Thyroid gland (tissue), 4 donors: ENCODE measurements at places on chromosomes 5 and 9. TPM values are rescaled to one million over a fixed set of nuclear protein-coding genes. Genes with fewer than 3 reads are reported as not detected.

DNA sequence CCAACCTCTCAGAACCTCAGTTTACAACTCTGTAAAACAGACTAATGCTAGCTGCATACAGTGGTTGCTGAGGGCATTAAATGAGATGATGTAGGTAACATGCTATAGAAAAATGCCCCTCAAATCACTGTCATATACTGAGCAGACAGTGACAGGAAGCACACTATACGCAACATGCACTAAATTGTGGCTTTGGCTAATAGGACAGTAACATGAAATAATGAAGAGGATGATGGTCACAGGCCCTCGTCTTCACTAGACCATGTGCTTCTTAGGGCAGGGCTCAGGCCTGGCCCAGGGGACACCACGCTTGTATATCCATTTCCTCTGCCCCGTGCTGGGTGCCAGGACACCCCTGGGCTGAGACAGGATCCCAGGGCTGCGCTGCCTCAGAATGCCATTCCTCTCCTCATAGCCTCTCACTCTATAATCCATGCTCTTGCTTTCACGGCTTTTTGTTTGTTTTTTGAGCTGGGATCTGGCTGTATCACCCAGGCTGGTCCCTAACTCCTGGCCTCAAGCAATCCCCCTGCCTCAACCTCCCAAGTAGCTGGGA, 18.9 kb downstream of the CSF1R start:
- no peak overlapping the region for H3K27ac ChIP-seq
- no peaks in the 10 kb centered on the region for H3K27me3 ChIP-seq
- DNase-seq: no peak
- no peaks in the 10 kb centered on the region for H3K4me1 ChIP-seq
- no peak overlapping the region for H3K4me3 ChIP-seq

GRCh38 chr5:103514371-103514770, 48.2 kb downstream of the NUDT12 start:
- H3K36me3 ChIP-seq: no peaks in the 10 kb centered on the region
- no peaks in the 10 kb centered on the region for H3K27me3 ChIP-seq
- no peak overlapping the region for H3K4me3 ChIP-seq
- H3K27ac ChIP-seq: no peak overlapping the region
- DNase-seq: no peak
- no peaks in the 10 kb centered on the region for H3K4me1 ChIP-seq

DNA sequence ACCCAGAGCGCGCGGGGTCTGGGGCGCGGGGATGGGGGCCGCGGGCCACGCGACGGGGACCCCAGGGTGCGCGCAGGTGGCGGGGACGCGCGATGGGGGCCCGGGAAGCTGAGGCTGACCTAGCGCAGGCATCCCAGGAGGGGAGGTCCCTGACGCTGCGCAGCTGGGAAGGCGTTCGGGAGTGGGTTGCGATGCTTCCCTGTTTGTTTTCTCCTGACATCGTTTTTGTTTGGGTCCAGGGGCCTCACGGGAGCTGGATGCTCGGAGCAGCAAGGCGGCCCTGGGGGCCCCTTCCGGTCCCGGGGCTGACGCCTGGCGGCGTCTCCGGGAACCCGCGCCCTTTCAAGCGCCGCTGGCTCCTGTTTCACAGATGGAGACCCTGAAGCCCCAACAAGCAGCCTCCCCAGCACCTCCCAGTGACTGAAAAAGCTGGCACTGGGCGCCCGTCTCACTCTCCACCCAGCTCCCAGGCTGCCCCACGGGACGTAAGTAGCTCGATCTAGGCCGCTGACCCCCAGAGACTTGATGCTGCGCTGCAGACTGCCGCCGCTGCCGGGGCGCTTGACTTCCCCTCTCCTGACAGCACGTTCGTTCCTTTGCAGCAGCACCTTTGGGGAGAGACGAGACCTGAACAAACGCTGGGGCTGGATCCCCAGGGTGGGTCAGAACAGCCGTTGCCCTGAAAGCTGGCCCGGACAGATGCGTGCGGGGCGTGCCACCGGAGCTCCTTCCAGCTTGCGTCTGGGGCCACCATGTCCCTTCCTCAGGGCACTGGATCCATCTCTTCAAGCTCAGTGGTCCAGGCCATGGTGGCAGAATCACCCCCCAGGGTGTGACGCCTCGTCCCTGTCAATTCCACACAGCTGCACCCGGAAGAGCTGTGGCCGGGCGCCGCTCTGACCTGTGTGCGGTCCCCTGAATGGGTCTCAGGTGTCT, 593 bp downstream of the BRD3OS start:
- peak overlapping the region; percentile 87 for H3K4me3 ChIP-seq
- H3K4me1 ChIP-seq: peaks cover 10% of the 10 kb centered on the region
- no peaks in the 10 kb centered on the region for H3K36me3 ChIP-seq
- H3K27ac ChIP-seq: peak overlapping the region; percentile 56
- no peaks in the 10 kb centered on the region for H3K27me3 ChIP-seq

Gene NCS1
- 31.0 TPM for total RNA-seq

Gene PRUNE2
- total RNA-seq: 7.8 TPM

Gene TAF11L10
- total RNA-seq: not detected
